ENCODE measurements at places on chromosomes 7 and 10.
A peak's percentile ranks its signal among the peaks of the same experiment; 100 is the strongest.

DNA sequence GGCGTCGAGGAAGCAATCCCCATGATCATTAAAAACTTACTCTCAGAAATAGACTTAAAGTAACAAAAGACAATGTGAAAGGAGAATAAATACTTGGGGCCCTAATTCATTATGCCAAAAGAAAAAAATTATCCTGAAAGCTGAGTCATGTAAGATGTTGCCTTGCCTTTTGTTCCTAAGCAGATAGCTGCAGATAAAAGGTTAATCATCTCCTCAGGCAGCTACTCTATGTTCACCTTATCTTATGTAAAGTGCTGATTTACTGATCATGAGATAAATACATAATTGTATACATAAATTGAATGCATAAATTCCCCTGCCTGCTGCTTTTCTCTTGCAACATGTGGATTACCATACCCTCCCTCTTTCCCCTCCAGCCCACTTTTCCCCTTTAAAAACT, 28.1 kb upstream of the CREB3L2 start:
- ATAC-seq = no peak

- ATAC-seq = peak; percentile 69
Observed at GRCh38 chr10:16765509-16766375, 51.5 kb downstream of the RSU1 start.

DNA sequence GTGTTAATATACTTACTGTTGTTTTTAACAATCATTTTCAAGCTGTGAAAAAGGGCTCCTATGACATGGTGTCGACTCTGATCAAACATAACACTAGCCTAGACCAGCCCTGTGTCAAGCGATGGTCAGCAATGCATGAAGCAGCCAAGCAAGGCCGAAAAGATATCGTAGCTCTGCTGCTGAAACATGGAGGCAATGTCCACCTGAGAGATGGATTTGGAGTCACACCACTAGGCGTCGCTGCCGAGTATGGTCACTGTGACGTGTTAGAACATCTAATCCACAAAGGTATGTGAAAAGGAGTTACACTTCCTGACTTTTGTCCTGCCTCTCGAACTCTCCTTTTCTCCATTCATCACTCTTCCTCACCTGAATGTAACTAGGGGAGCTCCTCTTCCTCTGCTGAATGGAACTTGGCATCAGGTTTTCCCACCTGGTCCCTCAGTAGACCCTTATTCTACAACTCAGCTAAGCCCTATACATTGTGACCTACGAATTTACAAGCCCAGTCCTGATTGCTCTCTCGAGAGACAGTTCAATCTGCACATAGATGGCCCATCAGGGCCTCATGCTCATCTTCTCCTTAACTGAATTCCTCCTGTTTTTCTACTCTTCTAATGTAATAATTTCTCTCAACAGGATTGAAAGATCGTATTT, 23.0 kb downstream of the ASB15 start:
- ATAC-seq = no peak

DNA sequence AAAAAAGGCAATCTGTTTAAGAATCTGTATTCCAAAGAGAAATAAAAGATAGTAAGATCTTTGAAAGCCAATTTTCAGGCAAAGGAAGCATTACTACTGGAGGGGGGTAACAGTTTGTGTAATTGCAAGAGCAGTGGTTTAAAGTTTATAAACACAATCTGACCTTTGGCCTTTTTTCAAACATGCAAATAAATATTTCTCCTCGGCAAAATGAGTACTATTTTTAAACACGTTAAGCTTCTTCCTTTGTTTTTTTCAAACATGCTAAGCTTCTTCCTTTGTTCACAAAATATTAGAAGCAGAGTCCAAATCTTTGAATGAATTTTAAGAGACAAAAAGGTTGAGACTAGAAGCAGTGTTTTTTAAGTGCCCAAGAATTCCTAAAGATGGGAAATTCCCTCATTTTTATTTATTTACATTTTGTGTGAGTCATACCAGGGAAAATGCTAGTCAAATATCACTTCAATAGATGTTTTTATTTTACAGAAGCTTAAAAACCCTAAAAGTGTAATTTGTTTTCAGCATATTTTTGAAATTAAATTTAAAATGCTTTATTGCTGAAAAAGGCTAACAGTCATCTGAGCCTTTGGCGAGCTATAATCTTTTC, 229.3 kb downstream of the GPR37 start:
- ATAC-seq = no peak

DNA sequence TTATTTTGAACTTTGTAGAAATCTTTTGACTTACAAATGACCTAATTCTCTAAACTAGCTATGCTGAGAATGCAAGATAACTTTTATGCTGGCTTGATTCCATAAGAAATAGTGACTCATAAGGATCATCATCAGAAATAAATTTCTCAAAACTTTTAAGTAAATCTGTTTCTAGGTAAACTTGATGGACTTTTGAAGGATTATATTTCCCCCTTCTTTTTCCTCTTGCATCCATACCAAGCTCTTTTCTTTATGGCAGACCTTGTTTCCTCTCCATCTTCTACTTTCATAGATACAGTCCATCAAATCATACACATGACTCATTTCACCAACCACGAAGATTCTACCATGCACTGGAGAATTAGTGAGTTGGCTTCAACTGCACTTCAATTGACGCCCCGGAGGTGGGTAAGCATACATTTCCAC, 336.3 kb downstream of the KCNMA1 start:
- ATAC-seq = no peak

DNA sequence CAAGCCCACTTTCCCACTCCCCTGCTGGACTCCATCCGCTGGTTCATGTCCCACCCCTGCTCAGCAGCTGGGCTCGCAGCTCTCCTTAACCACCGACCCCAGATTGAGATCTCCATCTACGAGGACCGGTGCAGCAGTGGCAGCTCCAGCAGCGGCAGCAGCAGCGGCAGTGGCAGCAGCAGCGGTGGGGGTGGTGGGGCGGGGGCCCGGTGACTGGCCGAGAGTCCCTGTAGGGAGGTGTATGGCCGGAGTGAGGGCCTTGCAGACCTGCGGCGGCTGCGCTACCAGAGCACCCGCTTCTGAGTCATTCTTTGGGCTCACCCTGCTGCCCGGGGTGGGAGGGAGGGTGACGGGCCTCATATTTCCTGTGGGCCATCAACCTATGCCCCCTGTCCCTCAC, 15.8 kb downstream of the GOLGA7B start:
- ATAC-seq = no peak

GRCh38 chr7:51366172-51366728, 49.6 kb upstream of the COBL start:
- no peak for ATAC-seq

DNA sequence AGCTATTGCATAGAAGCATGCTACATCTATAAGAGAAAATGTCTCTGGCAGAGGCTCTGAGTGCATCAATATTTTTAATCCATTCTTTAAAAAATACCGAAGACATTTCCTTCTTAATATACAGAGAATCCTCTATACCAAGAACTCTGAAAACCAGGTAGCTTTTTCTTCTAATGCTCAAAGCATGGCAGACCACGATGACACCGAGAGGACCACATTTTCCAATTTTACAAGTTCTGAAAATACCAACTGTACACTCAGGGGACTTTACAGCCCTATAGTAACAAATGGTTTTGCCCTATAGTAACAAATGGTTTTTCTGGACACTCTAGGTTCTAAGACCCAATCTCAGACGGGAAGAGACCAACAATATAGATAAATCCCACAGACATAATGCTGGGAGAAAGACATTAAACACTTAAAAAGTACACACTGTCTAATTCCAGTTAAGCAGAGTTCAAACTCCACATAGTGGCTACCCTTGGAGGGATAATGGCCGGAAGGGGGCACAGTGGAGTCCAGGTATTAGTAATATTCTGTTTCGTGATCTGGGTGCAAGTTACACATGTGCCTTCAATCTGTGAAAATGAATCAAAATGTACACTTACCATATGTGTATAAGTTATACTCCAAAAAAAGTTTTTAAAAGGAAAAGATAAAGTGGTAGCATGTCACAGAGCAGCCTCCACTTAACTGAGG, 26.2 kb downstream of the CCDC6 start:
- no peak for ATAC-seq

DNA sequence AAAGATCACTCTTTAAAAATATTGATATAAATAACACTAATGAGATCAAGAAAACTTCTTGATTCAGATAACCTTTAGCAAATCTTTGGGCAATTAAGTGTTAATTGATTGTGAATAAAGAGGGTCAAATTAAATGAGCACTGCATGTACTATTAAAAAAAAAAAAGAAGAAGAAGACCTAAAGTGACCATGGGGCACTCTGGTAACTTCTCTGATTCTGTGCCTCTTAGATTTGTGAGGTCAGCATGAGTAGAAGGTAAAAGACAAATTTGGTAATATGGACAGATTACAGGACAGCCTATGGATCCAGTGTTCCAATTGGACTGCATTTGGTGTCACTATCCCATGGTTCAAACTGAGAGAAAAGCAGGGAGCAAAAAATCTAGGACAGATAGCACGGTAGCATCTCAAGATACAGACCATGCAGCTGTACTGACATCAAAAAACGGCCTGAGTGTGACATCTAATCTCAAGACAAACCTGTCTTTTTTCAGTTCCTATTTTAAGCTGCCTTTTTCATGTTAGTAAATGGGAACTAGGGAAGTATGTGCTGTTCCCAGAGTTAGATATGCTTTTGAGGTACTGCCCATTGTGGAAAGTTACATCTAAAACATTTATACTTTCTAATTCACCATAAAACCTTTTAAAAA, 128.0 kb downstream of the KCND2 start:
- no peak for ATAC-seq

DNA sequence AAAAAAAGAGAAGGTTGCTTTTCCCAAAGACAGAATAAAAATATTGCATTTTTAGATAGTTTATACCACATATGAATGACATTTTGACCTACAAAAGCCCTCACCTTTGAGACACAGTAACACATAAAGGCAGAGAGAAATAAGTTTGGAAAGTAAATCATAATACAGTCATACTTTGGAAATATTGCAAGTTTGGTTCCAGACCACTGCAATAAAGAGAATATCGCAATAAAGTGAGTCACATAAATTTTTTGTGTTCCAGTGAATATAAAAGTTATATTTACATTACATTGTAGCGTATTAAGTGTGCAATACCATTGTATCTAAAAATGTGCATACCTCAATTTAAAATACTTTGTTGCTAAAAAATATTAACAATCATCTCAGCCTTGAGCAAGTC, 40.3 kb downstream of the CCDC71L start:
- no peak for ATAC-seq

DNA sequence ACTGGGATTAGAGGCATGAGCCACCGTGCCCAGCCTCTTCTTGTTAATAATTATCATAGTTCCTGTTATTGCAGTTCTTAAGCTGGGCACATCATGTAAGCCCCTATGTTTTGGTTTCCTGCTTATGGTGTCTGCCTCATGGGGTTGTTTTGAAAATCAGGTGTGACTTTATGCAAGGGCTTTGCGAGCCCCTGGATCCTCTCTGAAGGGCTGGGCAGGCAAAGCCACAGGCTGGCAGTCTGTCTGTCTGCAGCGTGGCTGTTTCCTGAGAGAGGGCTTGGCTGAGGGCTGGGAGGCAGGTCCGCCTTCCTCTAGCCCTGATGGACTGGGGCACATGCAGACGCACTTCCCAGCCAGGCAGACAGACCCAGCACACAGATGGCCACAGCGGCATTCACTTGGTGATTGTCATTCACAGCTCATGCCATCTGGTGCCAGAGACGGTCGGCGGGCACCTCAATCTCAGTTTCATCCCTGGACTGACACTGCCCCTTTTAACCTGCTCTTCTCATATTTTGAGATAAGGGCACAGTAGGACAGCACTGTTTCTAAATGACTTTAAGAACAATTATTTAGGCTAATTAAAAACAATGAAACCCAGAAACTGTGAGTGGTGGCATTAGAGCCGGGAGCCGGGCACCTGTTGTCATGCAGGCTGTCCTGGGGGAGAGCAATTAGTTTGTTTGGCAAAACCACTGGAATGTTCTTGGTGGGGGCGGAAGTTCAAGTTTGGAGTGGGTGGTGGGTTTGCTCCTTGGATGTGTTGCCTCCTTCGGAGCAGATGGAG, 35.5 kb downstream of the RBM20 start:
- ATAC-seq = no peak

- ATAC-seq = no peak
Observed at GRCh38 chr7:108094346-108094745, 35.8 kb downstream of the LAMB4 start.

- no peak for ATAC-seq
Observed at GRCh38 chr7:47354071-47354470, 227.8 kb downstream of the TNS3 start.

DNA sequence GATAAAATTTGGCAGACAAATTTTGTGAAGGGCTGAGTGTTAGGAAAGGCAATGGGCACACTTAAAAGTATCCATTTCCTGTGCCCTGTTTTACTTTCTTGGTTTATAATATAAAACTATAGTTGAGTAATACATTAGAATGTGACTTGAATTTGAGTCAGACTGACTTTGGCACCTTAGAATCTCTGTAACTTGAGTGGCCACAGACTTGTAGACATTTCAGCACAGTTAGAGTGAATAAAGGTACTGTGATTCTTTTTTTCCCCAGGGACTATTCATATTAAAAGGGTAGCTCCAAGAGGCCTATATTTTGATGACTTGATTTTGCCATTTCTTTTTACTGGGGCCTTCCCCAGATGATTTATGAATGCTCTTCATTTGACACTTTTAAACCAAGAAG, 22.4 kb downstream of the GBF1 start:
- no peak for ATAC-seq

GRCh38 chr10:124477614-124478363, 16.2 kb downstream of the LHPP start:
- no peak for ATAC-seq

- ATAC-seq = peak; percentile 54
Observed at GRCh38 chr10:103888113-103888841, 29.7 kb downstream of the STN1 start.

DNA sequence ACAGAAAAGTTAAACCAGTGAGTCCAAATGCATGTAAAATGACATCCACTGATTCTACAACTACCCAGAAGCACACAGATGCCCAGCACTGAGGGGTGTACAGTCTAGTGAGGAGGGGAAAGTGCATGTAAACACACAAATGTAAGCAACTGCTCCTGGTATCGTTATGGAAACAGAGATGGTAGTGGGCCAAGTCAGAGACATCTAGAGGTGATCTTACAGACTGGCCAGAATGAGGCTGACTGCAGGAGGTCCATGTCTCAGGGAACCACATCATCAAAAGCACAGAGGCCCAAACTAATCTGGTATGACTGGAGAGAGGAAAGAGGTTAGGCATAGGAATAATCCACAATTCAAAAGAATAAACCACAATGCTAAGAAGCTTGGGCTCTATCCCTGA, 176.5 kb downstream of the SRPK2 start:
- ATAC-seq = no peak

DNA sequence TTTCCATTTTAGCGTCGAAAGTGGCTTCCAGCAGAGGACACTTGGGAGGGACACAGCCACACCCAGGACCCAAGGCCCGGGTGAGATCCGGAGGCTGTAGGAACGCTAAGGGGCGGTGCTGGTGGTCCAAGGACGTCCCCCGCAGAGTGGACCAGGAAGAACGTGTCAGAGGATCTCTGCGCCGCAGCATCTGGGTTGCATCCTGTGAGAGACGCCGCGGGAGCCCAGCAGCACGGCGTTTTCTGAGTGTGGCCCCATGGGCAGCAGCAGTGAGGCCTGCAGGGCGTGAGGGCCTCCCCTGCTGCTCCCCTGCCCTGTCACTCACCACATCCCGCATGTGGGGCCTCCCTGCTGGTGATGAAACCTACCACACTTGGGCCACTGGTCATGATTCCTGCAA, 40.5 kb upstream of the BNIP3 start:
- no peak for ATAC-seq
